ENCODE measurements at places on chromosomes 11 and 22. TPM values are rescaled to one million over a fixed set of nuclear protein-coding genes. Genes with fewer than 3 reads are reported as not detected.

The IGSF22 gene
- total RNA-seq = not detected

The TSSK2 gene
- total RNA-seq = not detected

The ZNF280B gene
- 0.25 TPM for total RNA-seq

The ZP1 gene
- total RNA-seq = not detected

The SLC25A18 gene
- 5.9 TPM for total RNA-seq

The POU2AF1 gene
- not detected for total RNA-seq

The KRTAP5-9 gene
- total RNA-seq = not detected

The MYBPC3 gene
- total RNA-seq = not detected

The KIRREL3 gene
- total RNA-seq = not detected

The OR10D3 gene
- total RNA-seq = not detected

The MPPED2 gene
- total RNA-seq = 4.4 TPM

The MISFA gene
- total RNA-seq = not detected

The KCNJ5 gene
- 1.5 TPM for total RNA-seq

The TMEM86A gene
- total RNA-seq = 26.8 TPM

The NCR3LG1 gene
- total RNA-seq = 2.2 TPM

The P2RY2 gene
- total RNA-seq = 27.3 TPM

The SELENOM gene
- total RNA-seq = 941 TPM

The HTR3B gene
- not detected for total RNA-seq

The ZC3H12C gene
- total RNA-seq = 16.7 TPM

The C11orf65 gene
- total RNA-seq = 0.25 TPM

The VSIG10L2 gene
- 28.2 TPM for total RNA-seq

The SMC1B gene
- total RNA-seq = not detected

The C11orf52 gene
- total RNA-seq = 1.5 TPM

The SEC14L6 gene
- not detected for total RNA-seq

The APOA4 gene
- total RNA-seq = not detected

The C11orf24 gene
- 38.1 TPM for total RNA-seq

The REXO2 gene
- total RNA-seq = 146 TPM

The LMNTD2 gene
- total RNA-seq = 1.7 TPM

The GRM5 gene
- not detected for total RNA-seq

The MB gene
- not detected for total RNA-seq

The NRIP3 gene
- total RNA-seq = 1.2 TPM

The MAPK8IP2 gene
- 3.2 TPM for total RNA-seq

The TRIM29 gene
- total RNA-seq = 729 TPM

The FGF19 gene
- not detected for total RNA-seq

The UBQLN3 gene
- not detected for total RNA-seq

The APOA1 gene
- total RNA-seq = 2.2 TPM

The ABCC8 gene
- 13.0 TPM for total RNA-seq

The DDT gene
- total RNA-seq = 167 TPM

The C11orf86 gene
- not detected for total RNA-seq

The GRAP2 gene
- 12.3 TPM for total RNA-seq

The HRAS gene
- 53.5 TPM for total RNA-seq

The FAM180B gene
- total RNA-seq = not detected

The TANGO2 gene
- total RNA-seq = 21.4 TPM

The AIP gene
- total RNA-seq = 82.7 TPM

The CEP126 gene
- 9.6 TPM for total RNA-seq

The MMP27 gene
- not detected for total RNA-seq

The FAM227A gene
- 0.25 TPM for total RNA-seq

The BTG4 gene
- total RNA-seq = not detected

The PLA2G3 gene
- 6.1 TPM for total RNA-seq

The LRRC74B gene
- not detected for total RNA-seq

The FCHSD2 gene
- 15.7 TPM for total RNA-seq

The CD248 gene
- total RNA-seq = 45.2 TPM

The MFNG gene
- 15.2 TPM for total RNA-seq

All from vagina (tissue), 2 donors.